ENCODE measurements at places on chromosomes 2 and 18. TPM values are rescaled to one million over a fixed set of nuclear protein-coding genes. Genes with fewer than 3 reads are reported as not detected.

The ANKRD62 gene
- total RNA-seq: not detected

The OTX1 gene
- 1.7 TPM for total RNA-seq

The OTOS gene
- not detected for total RNA-seq

The SLC5A6 gene
- 22.8 TPM for total RNA-seq

The SEMA4C gene
- 13.2 TPM for total RNA-seq

The EMILIN1 gene
- total RNA-seq: 1.5 TPM

The SAG gene
- total RNA-seq: not detected

The PDE1A gene
- total RNA-seq: not detected

The ESCO1 gene
- total RNA-seq: 22.2 TPM

The CYP27A1 gene
- total RNA-seq: 14.5 TPM

The SGO2 gene
- total RNA-seq: 2.0 TPM

The CD207 gene
- not detected for total RNA-seq

The INPP1 gene
- 13.0 TPM for total RNA-seq

The CABLES1 gene
- 2.8 TPM for total RNA-seq

The ZSWIM2 gene
- total RNA-seq: not detected

The CLIP4 gene
- 89.8 TPM for total RNA-seq

The GREB1L gene
- 2.0 TPM for total RNA-seq

The PMAIP1 gene
- 17.8 TPM for total RNA-seq

All from mammary epithelial cell (primary cell).